ENCODE measurements at places on chromosomes 5 and 9.

GRCh38 chr5:122218778-122219177 is 89.4 kb downstream of the ZNF474 start:
- DNase-seq = no peak

- no peak for DNase-seq
Measured at GRCh38 chr5:104178829-104179456, 616.4 kb upstream of the NUDT12 start.

- no peak for DNase-seq
Measured at GRCh38 chr5:80125022-80125961, 90.1 kb downstream of the THBS4 start.

DNA sequence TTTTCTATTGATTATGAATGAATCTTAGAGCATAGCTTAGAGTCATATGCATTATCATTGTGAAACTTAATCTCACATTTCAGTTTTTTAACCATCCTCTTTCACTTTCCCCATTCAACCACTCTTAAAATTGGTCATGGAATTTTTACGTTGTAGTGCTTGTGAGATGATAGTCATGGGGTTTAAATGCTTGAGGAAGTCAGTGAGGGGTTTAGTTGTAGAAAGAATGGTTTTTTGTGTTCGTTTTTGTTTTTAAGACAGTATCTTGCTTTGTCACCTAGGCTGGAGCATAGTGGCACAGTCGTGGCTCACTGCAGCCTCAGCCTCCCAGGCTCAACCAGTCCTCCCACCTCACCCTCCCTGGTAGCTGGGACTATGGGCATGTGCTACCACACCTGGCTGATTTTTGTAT is 19.6 kb downstream of the UGCG start:
- DNase-seq = no peak

- no peak for DNase-seq
Measured at GRCh38 chr5:68953231-68953874, 140.5 kb upstream of the SLC30A5 start.

- no peak for DNase-seq
Measured at GRCh38 chr5:132211787-132212186, 15.9 kb downstream of the P4HA2 start.

Measured in stimulated activated CD8-positive, alpha-beta memory T cell treated with anti-CD3 and anti-CD28 coated beads, Interleukin-7, amount 100 ng/mL, for 1 hour (primary cell).